ENCODE measurements at places on chromosomes 1 and 21.

DNA sequence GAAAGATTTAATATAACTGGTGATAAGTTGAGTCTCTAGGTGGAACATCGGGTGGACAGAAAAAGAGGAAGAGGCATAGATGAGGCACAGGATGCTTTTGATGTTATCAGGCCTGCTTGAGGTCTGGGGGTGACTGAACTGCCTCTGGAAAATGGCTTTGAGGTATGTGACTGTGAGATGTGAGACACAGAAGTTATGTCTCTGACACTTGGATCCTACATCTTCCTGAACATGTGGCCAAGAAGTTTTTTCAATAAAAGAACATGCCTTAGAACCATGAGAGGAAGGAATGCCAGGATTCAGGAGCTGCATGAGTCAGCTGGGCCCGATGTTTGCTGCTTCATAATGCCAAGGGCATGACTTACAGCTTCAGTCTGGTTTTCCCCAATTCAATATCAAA is 11.5 kb upstream of the AIM2 start:
- DNase-seq = peak; percentile 91

- no peak for DNase-seq
Observed at GRCh38 chr1:54474310-54475251, 68.4 kb upstream of the SSBP3 start.

- DNase-seq = peak; percentile 2
Observed at GRCh38 chr21:32653326-32653901, 41.2 kb upstream of the CFAP298 start.

DNA sequence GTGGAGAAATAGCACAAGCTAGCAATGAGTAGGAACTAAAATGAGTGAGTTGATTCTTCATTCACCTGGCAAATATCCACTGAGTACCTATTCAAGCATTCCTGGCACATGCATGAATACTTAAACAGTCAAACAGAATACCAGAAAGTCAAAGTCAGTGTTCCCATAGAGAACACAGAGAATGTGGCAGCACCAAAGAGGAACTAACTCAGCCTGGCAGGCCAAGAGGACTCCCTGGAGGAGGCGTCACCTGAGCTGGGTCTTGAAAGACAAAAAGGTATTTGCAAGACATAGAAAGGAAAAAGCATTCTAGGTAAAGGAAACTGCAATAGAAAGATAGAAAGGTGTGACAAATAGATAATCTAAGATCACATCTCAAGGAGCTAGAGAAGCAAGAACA is 49.7 kb downstream of the DMRTA2 start:
- no peak for DNase-seq

GRCh38 chr1:24420547-24420946 is 4.9 kb downstream of the NIPAL3 start:
- DNase-seq = no peak

DNA sequence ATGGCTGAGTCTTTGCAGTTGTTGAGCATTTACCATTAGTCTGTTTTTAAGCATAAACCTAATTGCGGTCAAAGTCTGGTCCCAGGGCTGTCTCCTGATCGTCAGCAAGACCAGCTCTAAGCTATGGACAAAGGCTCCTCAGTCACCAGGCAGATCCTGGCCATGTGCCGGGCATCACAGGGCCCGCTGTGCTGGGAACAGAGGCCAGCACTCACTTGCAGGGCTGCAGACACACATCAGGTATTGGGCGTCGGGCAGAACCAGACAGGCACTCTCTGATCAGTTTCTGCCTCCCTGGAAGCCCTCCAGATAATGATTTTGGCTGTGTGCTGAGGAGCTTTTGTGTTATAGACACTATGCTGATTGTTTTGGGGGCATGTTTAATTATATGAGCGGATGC is 26.6 kb downstream of the TMEM51 start:
- DNase-seq = no peak

Data from fibroblast of skin of back (primary cell).